ENCODE measurements at places on chromosomes 12 and 14. TPM values are rescaled to one million over a fixed set of nuclear protein-coding genes. Genes with fewer than 3 reads are reported as not detected.

Gene RAN
- 253 TPM for total RNA-seq

Gene NOVA1
- total RNA-seq: 3.8 TPM

Gene RAD51AP1
- 1.5 TPM for total RNA-seq

Gene EVL
- 41.8 TPM for total RNA-seq

- DNase-seq: no peak
These were observed 586.4 kb downstream of the MED13L start for GRCh38 chr12:115691123-115691522.

GRCh38 chr14:102434647-102435175, 72.0 kb downstream of the TECPR2 start:
- DNase-seq: no peak

GRCh38 chr12:94930216-94930654, 73.3 kb downstream of the NDUFA12 start:
- DNase-seq: no peak

GRCh38 chr12:45235087-45236025, 19.5 kb downstream of the ANO6 start:
- no peak for DNase-seq

DNA sequence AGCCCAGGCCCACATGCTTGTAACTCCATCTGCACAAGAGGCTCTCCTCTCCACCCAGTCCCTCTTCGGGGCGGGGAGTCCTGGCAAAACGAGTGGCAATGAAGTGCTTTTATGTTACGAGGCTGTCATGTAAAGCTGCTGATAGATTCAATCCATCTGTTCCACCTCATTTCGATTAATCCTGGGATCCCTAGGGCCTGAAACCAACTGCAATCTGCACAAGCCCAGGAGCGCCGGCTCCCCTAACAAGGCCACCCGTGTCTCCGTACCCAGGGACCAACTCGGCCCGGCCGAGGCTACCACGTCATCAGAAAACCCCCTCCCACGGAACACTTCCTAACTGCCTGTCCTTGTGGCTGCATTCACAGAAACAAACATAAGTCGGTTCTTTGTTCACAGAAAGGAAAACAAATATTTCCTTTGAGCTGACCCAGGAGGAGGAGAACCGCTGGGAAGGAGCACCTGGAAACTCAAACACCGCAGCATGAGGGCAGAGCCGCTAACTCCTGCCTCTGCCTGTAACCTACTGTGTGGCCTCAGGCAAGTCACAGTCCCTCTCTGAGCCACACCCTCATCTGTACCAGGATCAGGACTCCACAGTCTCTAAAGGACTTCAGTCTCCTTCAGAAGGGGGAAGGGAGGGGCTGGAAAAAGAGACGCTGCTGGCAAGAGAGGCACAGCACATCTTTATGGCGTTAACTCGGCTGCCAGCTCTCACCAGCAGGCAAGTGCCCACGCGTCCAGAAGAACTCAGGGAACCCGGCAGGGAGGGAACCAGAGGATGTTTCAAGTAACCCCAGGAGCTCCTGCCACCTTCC, 47.8 kb downstream of the CCDC88C start:
- no peak for DNase-seq

All from Right ventricle myocardium inferior (tissue), 1 donor.